MM.1S (cell line): ENCODE measurements at places on chromosomes 3 and 15.

GRCh38 chr15:29728418-29728817 is 93.8 kb downstream of the TJP1 start:
- DNase-seq: no peak

DNA sequence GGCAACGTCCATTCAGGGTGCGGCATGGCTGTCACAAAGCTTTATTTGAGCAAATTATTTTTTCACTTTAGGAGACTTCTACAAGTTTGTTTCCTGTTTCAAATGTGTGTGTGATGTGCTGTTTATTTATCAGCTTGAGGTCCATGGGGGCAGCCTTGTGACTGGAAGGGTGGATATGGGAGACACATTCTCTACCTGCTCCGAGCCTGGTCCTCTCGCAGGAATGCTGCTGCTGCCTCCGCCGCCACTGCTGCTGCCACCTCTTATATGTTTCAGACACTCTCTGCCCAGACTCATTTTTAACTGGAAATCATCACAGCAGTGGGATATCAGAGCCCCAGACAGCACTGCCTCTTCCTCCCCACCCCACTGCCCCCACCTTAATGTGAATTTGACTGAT is 83.5 kb upstream of the PXYLP1 start:
- DNase-seq: no peak

DNA sequence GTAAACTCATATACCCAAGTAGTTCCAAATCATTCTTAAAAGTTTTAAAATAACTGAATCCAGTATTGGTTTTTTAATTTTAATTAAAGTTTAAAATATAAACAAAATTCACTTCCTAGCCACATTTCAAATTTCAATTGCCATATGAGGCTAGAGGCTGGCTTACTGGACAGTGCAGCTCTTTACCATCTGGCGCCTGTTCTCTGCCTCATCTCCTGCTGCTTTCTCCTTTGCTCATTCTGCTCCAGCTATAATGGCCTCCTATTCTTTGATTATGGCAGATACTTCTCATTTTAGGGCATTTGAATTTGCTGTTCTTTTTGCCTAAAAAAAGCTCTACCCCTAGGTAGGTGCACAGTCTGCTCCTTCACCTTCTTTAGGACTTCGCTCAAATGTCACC is 19.1 kb downstream of the ARMC8 start:
- no peak for DNase-seq

DNA sequence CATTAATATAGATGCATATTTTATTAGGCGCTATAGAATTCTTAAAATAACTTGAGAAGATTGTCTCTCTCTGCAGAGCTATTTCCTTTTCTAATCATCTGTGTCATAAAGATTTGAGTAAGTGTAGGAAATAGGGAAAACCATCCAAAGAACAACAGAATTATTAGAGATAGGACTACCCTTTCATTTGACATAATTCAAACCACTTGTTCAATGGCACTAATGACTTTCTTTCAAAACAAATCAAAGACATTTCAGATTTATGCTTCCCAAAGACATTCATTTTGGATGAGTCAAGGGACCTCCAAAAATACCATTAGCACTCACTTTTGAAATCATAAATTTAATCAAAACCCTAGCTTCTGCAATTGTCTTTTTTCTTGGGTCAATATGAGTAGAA is 29.5 kb downstream of the PRICKLE2 start:
- DNase-seq: no peak

- no peak for DNase-seq
Observed at GRCh38 chr3:22284559-22284958, 533.5 kb upstream of the ZNF385D start.

DNA sequence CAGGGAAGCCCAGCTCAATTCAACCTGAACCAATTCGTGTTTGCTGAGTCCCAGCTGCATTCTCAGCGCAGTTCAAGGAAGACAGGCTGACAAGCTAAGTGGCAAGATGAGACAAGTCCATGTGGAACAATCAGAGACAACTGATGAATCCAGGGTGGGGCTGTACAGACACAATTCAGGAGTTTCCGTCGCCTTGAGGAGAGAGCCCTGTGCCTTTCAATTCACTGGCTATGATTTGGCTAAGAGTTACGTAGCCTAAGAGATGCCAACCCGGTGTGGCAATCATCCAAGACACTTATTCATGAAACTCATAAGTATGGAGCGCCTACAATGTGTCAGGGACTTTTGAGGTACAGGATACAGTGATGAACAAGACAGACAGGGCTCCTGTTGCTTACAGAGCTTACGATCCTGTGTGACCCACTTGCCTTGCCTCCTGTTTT is 15.5 kb upstream of the ZBED2 start:
- no peak for DNase-seq

DNA sequence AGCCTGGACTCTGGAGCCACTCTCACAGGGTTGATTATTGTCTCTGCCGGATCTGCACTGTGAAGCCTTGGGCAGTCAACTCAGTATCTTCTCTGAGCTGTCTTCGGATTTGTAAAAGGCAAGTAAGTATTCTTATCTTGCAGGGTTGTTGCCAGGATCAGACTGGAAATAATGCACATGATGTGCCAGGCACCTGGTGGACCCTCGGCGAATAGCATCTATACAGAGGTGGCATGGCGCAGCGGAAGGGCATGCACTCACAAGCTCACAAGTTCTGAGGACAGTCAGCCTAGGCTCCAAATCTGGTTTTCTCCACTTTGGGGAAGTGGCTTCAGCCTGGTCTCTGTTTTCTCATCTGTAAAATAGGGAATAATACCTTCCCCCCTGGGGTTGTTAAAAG is 113.9 kb downstream of the SRGAP3 start:
- no peak for DNase-seq

GRCh38 chr3:188947401-188948280 is 224.1 kb upstream of the TPRG1 start:
- DNase-seq: no peak

- DNase-seq: no peak
Observed at GRCh38 chr3:32454111-32454510, 48.5 kb downstream of the CMTM6 start.

DNA sequence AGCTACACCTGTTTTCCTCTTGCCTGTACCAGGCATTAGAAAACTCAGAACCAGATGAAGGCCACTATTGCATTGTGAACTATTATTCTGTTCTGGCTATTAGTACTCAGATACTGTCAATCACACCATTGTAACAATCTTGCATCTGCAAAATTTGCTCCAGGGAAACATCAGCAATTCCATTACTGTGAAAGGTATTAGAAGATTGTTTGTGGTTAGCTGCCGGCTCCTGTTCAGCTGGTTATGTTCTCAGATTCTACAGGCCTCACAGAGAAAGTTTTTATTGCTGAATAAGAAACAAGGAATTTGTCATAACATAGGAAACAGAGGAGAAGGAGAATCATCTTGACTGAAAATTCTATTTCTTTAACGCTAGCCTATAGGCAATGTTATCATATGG is 179.9 kb downstream of the PLOD2 start:
- no peak for DNase-seq

GRCh38 chr3:176873261-176873660 is 324.0 kb downstream of the TBL1XR1 start:
- no peak for DNase-seq

DNA sequence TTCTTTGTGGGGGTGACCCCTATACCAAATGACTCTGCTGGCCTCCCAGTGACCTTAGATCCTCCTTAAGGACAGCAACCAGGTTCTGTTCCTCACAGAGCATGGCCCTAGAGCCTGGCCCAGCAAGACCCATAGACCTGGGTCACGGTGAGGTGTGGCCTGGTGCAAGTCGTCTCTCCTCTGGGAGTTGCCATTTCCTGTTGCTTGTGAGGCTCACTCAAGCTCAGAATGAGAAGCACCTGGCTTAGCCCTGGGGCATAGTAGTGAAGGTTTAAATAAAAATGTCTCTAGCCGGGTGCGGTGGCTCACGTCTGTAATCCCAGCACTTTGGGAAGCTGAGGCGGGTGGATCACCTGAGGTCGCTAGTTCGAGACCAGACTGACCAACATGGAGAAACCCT is 131.3 kb downstream of the SMAD6 start:
- DNase-seq: no peak

DNA sequence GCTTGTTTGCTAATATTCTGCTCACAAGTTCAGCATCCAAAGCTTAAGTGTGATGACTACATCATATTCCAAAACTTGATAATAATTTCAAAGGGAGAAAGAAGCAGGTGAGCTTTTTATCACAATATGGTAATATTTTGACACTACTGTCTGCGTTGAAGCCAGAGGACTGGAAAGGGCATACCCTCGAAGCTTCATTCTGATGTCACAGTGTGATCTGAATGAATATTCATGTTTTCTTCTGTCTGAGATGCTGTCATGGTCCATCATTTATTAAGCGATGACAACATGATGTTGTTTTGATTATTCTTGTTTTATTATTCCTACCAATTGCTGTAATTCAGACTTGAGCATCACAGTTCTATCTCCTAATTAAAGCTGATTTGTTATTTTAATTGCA is 625.4 kb downstream of the ZPLD1 start:
- DNase-seq: no peak

GRCh38 chr3:194003114-194004057 is 132.6 kb upstream of the HES1 start:
- DNase-seq: peak; percentile 65

GRCh38 chr3:188299068-188299467 is 145.1 kb downstream of the LPP start:
- no peak for DNase-seq

DNA sequence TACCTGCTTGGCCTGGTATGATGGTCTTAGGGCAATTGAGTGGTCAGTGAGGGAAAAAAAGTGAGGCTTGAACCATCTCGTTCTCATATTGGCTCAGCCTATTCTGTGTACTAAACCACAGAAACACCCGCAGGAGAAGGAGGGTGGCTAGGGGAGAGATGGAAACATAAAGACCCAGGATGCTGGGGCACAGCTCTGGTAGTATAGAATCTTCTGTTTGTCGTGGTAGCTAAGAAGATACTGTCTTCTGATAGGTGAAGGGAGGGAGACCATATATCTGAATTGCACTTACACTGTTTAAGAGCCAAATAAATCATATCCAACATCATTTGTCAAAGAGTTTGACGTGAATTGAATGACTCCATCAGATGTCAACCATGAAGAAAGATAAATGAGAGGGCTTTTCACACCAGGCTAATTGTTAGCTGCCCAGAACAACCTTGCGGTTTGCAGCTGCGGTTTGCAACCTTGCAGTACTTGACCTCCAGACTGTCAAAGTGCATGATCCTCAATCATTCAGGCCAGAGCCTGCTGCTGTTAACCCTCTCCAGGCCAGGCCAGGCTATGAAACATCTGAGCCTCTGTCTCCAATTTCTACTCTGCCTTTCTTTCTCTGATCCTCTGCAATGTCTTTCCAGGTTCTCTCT is 40.9 kb upstream of the PIK3R4 start:
- DNase-seq: no peak

DNA sequence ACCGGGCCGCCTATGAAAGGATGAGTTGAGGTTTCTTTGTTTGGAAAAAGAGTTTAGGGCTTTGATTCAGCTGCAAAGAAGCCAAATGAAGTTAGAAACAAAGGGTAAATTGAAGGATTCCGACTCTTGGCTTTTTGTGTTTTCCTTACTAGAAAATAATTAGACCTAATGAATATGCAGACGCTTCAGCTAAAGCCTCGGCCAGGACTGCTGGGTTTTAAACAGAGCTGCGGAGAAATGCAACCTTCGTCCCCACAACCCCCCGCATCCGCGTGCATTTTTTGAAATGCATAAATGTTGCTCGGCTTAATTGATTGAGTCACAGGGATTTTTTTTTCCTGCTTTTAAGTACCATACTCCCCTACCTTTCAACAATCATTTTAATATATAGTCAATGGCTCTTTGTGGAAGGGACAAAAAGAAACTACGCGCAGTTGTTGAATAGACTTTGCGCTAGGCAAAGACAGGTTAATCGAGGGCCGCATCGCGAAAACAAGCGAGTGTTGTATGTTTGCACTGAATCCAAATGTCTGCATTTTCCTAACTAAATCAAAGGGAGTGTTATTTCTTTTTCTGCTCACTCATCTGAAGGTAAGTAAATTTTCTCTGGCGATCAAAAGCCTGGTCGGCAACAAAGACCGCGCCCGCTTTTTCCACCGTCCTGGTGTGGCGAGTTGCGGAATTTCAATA is 1.3 kb upstream of the ZIC4 start:
- no peak for DNase-seq

DNA sequence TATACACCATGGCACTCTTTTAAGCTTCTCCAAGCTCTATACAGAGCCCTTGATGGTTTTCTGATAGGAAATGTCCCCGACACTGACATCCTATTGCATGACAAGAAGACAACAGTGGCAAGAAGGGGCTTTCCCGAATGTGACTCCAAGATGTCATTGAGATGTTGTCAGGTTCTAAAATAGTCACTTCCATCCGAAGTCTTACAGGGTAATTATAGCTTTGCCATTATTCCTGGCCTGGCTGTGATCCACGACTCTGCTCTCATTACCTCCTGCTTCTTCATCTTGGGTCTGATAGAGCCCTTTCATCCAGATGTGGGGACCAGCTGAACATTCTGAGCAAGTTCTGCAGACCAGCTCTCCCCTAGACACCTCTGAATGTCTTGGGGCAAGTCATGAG is 40.6 kb upstream of the ADAMTS9 start:
- no peak for DNase-seq
